ENCODE measurements at places on chromosomes 4 and X. TPM values are rescaled to one million over a fixed set of nuclear protein-coding genes. Genes with fewer than 3 reads are reported as not detected.

Gene POF1B
- total RNA-seq = under 0.01 TPM

Gene NALF2
- total RNA-seq = under 0.01 TPM

Gene AKAP14
- not detected for total RNA-seq

Gene FOXR2
- total RNA-seq = not detected

Gene ERAS
- total RNA-seq = not detected

Gene NDNF
- 0.56 TPM for total RNA-seq

Gene CLGN
- total RNA-seq = 1.1 TPM

All from regular cardiac myocyte (primary cell).